Activated CD4-positive, alpha-beta T cell treated with anti-CD3 and anti-CD28 coated beads for 4 hours (primary cell): ENCODE measurements at places on chromosomes 5 and 9.

DNA sequence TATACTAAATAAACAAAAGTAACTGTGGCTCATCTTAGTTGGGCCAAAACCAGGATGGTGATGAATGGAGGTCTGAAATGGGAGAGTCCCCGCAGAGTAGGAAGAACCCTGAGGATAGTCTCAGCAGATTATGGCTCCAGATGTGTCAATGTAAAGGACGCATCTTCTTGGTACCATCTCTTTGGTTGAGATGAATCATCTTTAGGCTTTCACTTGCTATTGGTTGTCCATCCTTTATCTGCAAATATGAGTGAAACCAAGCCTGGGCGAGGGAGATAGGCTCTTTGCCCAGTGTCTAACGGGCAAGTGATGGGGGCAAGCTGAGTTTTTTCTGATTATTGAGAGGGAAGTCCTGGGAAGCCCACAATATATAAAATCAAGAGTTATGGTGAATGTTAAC is 19.4 kb upstream of the LCP2 start:
- no peak for DNase-seq

GRCh38 chr5:93010616-93011015 is 570.4 kb downstream of the NR2F1-AS1 start:
- DNase-seq = no peak

GRCh38 chr5:13378091-13378490 is 566.4 kb downstream of the DNAH5 start:
- no peak for DNase-seq

- DNase-seq = no peak
Observed at GRCh38 chr9:85290019-85290418, 451.7 kb downstream of the AGTPBP1 start.

- DNase-seq = no peak
Observed at GRCh38 chr9:37939575-37940095, 35.7 kb upstream of the SLC25A51 start.

DNA sequence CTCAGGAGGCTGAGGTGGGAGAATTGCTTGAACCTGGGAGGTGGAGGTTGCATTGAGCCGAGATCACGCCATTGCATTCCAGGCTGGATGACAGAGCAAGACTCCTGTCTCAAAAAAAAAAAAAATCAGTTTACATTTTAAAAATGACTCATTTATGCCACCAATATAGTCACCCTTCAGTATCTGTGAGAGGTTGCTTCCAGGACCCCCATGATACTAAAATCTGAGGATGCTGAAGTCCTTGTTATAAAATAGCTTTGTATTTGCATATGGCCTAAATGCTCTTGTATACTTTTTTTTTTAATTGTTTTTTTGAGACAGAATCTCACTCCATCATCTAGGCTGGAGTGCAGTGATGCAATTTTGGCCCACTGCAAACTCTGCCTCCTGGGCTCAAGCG is 5.8 kb downstream of the OCLN start:
- no peak for DNase-seq

DNA sequence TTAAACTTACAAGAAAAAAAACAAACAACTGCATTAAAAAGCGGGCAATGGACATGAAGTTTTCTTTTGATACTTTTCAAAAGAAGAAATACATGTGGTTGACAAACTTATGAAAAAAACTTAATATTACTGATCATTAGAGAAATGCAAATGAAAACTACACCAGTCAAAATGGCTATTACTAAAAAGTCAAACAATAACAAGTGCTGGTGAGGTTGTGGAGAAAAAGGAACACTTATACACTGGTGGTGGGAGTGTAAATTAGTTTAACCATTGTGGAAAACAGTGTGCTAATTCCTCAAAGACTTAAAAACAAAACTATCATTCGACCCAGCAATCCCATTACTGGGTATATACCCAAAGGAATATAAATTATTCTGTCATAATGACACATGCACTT is 311.6 kb downstream of the ISL1 start:
- no peak for DNase-seq
